ENCODE measurements at places on chromosomes 1 and 21.

DNA sequence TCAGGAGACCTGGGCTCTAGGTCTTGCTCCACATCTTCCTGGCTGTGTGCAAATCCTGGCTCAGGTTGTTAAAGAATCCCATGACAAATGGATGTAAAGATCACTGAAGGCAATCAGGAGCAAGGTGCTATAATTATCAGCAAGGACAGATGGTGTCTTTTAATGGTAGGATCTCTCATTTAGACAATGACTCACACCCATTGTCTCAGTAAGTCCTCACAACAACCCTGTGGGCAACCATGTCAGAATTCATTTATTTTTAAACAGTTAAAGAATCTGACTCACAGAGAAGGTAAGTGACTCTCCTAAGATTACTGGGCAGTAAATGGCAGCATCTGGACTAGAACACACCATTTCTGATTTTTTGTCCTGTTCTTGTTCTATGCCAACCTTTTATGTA, 32.8 kb downstream of the RNASEL start:
- no peak for DNase-seq

GRCh38 chr1:39965044-39965443, 10.1 kb downstream of the MFSD2A start:
- DNase-seq: no peak

DNA sequence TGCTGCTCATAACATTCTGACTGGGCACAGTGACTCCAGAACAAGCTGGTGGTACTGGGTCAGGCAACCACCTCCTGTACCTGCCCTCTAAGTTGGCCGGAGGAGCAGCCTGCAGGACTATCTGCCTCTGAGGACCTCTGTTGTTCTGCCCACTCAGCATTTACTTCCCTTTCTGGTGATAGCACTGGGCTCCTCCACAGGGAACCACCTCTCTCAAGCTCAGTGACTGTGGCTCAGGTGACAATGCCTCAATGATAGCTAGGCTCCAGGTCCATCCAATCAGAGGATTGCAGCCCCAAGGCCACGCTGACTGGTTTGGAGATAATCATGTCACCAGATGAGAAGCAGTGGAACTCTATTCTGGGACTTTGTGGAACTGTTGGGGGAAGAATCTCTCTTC, 15.8 kb downstream of the SLC41A1 start:
- DNase-seq: no peak

- no peak for DNase-seq
Observed at GRCh38 chr1:6392809-6393399, 663 bp downstream of the ACOT7 start.

Measured in NCI-H1930 (cell line).